Lung (tissue), 17 donors: ENCODE measurements at places on chromosomes 5 and 9. TPM values are rescaled to one million over a fixed set of nuclear protein-coding genes. Genes with fewer than 3 reads are reported as not detected.

DNA sequence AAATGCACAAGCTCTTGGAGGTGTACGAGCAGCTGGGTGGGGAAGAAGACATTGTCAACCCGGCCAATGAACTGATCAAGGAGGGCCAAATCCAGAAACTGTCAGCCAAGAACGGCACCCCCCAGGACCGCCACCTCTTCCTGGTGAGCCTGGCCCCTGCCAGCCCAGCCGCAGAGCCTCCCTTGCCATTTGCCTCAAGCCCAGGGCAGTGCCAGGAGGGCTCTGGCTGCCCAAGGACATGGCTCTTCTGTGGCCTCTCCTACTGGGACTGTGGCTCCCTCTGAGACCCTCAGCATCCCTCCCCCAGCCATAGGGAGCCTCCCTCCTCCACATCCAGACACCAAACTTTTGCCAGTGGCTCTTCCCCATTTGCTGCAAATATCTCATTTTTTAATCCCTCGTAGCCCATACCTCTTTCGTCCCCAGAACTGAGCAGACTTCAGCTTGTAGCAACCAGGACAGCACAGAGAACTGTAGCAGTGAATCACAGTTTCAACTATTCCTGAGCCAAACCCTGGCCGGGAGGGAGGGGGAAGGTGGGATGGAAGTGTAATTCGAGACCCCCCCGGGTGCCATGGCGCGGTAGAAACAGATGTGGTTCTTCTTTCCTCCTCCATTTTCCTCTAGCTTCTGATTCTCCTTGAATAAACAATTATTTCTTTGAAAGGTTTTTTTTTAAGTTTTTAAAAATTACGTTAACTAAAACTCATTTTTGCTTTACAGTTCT, 44.5 kb upstream of the SUSD3 start:
- no peak for DNase-seq

GRCh38 chr9:136545692-136545964, 220 bp downstream of the NOTCH1 start:
- DNase-seq = no peak

GRCh38 chr9:29556317-29556716, 1983.0 kb upstream of the C9orf72 start:
- no peak for DNase-seq

CCDC69 gene
- 73.6 TPM for polyA plus RNA-seq

PKD2L2 gene
- 0.05 TPM for polyA plus RNA-seq

GRCh38 chr9:86042199-86042978, 57.0 kb downstream of the GOLM1 start:
- DNase-seq = no peak

REXO4 gene
- 14.6 TPM for polyA plus RNA-seq

TNC gene
- polyA plus RNA-seq = 3.9 TPM

DNA sequence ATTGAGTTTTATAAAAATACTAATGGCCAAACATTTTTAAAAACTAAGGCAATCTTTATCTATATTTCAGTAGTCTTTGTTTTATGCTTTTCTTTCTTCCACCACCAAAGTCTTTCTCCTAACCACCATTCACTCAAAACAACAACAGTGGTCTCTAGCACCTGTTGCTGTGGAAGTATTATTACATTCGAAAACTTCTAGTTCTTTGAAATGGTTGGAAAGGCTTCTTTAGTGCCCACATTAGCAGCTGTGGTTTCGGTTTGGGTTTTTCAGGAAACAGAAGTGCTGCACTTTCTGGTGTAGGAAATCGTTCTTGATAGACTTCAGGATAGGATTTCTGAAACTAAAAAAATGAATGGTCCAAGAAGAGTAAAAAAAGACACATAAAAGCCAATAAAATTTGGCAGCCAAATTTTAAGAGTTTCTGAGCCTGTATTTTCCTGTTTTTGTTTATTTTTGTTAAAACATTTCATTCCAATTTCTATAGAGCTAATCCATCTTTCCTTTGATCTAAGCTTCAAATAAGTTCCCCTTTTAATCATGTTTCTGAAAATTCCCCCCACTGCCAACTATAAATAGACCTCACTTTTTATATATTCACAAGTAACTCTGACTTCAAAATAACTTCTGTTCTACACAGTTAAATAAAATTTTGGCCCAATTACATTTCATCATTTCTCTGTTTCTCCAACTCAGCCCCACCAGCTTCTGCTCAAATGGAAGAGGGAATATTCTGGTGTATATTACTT, 102.2 kb downstream of the DEPDC1B start:
- peak; percentile 49 for DNase-seq

DNA sequence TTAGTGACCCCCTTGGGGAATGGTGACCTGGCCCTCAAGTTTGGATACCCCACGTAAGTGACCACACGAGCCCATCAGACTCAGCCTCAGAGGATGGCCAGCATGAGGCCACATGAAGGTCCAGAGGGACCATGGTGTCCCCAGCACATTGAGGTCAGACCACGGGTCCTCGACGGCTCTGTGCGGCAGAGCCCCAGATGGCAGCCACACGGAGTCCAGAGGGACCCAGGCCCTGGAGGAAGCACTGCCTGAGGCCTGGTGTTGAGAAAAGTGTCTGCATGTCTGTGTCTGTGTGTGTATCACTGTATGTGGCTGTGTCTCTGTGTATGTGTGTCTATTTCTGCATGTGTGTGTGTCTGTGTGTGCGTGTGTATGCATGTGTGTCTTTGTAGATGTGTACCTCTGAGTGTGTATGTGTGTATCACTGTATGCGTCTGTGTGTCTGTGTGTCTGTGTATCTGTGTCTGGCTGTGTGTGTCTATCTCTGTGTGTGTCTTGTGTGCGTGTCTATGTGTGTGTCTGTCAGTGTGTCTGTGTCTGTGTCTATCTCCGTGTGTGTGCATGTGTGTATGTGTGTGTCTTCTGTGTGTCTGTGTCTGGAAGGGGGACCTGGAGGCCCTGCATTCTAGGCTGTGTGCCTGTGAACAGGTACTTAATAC, 992 bp downstream of the LCNL1 start:
- no peak for DNase-seq

DNA sequence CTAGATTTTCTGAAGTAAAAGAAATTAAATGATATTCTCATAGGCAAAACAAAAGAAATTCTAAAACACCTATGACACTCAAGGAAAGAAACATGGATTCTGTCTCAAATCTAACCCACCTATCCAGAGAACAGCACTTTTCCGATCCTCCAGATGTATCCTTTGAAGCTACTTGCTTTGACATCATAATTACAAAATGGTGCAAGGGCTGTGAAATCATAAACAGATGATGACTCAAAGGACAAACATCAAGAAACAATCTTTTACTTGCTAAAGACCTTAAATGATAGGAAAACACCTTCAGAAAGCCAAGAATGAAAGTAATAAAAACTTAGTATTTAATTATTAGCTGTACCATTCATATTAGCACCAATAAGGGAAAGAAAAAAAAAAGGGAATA, 202.6 kb downstream of the DENND1A start:
- no peak for DNase-seq

DNAJC21 gene
- 29.1 TPM for polyA plus RNA-seq

NRG2 gene
- polyA plus RNA-seq = 0.41 TPM

GRCh38 chr5:176541338-176542134, 4.3 kb upstream of the RNF44 start:
- DNase-seq = peak; percentile 44

DNA sequence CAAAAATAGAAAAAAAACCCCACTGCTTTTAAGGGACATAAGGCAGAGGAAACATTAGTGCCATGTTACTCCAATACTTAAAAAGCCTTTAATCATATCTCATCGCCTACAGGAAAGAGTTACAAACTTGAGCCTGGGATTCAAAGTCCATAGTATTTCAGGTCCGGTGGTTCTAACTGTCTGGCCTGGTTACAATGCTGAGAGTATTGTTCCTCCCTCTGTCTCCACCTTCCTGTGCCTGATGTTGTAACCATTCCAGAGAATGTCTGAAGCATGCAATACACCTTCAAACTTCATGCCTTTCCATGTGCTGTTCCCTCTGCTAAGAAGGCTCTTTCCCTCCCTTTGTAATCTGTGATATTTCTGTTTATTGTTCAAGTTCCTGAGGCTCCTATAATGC, 41.6 kb upstream of the SLC36A2 start:
- no peak for DNase-seq

ARHGEF28 gene
- 7.0 TPM for polyA plus RNA-seq

DNA sequence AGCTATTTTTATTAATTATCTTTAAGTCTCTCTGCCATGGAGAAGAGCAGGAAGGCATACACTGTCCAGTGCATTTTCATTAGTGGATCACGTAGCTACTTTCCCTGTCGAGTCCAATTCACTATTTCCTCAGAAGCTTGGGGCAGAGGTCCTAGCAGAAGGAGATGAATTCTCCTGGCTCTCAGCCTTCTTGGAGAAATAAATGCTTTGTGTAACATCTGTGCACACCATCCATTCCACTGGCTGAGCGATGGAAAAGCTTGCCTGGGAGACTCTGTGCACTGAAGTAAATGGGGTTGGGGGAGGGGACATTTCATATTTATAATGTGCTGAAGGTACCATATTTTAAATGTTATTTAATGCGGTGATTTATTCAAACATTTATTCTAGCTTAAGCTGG, 23.4 kb downstream of the PROP1 start:
- no peak for DNase-seq

CDKN2A gene
- 1.0 TPM for polyA plus RNA-seq

DNA sequence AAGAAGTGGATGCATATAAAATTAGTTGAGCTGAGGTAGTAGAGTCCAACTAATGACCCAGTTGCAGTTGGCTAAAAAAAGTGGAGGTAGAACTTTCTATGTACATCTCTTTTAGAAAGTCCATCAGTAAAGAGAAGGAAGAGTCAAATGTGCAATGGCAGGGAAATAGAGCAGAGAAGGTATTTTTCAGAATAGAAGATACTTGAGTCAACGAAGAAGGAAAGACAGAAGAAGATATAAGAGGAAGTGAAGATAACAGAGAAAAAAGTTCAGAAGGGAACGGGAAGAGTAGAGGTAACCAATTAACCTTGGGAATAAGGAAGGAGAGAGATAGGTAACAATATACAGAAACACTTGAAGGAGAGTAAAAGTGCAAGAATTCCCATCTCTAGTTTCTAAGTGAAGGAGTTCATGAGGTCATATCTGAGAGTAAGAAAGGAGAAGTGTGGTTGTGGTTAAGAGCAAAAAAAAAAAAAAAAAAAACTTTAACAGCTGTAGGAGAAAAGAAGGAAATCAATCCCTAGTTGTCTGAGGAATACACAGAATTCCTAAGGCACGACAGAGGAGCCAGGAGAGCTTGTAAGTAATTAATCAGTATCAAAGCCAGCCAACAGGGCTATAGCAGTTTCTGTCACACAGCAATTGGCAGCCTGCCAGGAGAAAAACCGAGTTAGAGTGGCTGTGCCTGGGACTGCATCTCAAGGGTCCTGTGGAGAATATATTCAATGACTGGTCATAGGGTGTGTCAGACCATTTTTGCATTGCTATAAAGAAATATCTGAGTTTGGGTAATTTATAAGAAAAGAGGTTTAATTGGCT, 61.0 kb downstream of the ARL15 start:
- DNase-seq = peak; percentile 47

DNA sequence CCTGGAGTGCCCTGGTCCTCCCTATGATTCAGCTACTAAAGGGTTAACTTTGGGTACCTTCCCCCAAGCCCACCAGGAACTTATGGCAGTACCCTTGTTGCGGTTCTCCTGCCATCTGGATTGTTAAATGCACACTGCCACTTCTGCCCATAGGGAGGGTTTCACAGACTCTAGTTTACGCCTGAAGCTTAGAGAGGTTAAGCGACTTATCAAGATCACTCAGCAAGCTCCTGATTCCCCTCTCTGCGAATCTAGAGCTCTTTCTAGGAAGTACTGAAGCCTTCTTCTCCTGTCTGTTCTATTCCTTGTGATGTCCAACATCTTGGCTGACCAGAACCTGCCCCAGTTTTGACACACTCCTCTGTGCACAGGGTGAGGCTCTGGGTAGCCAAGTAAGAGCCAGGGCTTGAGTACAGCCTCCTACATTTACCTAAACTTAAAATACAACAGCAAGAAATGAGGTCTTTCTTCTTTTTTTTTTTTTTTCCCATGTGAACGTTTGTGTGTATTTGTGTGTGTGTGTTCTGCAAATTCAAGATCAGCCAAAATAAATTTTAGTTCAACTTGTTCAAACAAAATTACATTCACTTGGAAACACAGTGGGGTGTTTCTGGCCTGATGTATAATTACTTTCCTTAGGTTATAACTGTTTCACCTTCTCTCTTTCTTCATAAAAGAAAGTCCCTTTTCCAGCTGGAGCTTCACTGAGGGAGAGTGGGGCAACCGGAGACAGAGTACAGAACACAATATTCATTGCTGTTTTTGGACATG, 28.7 kb upstream of the KLF4 start:
- no peak for DNase-seq

- DNase-seq = no peak
Observed at GRCh38 chr5:157269761-157270272, 3.9 kb downstream of the CYFIP2 start.

NUTM2G gene
- not detected for polyA plus RNA-seq

DNM1 gene
- polyA plus RNA-seq = 1.2 TPM

- DNase-seq = no peak
Observed at GRCh38 chr5:107601076-107601475, 69.7 kb downstream of the EFNA5 start.

PCDHB14 gene
- polyA plus RNA-seq = 1.2 TPM

DNA sequence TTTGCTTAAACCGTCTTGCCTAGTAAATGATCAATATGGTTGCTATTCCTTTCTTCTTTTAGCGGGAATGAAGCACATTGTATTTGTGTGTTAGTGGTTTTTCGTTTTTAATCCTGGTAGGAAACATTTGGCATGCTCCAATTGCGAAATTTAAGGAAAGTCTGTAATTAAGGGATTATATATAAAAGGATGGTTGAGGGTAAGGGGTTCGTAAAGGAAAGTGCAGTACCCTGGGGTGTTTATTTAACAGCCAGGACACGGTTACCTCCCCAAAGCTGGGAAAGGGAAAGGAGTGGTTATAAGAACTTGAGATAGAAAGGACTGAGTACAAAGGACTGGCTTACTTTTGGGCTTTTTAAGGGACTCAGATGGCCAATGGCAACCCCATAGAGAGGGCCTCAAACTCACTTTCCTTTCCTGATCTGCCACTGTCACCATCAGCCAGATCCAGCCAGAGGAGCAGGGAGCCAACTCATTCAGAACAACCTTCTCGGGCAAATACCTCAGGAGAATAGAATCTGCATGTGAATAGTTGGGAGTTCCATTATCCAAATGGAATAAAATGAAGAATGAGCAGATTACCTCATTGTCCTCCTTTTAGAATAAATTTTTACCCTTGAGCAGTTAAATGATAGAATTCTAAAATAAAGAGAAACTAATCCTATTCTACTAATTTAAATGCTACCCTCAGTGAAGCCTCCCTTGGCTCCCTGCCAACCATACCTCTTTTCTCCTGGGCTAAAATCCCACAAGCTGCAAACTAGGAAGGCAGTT, 117.7 kb downstream of the SNCAIP start:
- no peak for DNase-seq

GRCh38 chr9:16245756-16246440, 624.6 kb downstream of the BNC2 start:
- peak; percentile 59 for DNase-seq

HRCT1 gene
- polyA plus RNA-seq = 1.7 TPM

DNA sequence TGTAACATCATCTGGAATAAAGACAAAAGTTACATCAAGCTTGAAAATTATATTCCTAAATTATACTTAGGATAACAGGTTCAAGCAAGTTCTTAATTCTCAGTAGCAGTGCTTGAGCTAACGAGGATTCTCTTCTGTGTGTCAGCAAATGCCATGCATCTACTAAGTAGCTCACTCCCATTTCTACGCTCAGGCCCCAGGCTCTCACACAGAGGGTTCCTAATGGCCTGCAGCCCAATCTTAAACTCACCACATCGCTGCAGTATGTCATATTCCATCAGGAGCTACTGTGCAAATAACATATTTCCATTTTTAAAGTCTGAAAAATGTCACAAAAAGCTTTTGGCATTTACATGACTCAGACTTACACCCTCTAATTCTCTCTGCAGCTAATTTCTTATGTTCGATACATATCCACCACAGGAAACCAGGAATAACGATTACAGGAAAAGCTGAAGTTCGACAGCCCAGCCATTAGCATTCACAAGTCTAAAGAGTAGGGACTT, 474.8 kb downstream of the EFNA5 start:
- DNase-seq = no peak
